Left lung (tissue), 14 donors: ENCODE measurements at places on chromosomes 4 and X. TPM values are rescaled to one million over a fixed set of nuclear protein-coding genes. Genes with fewer than 3 reads are reported as not detected.

GRCh38 chr4:8696369-8697127 is 104.0 kb downstream of the CPZ start:
- no peak overlapping the region for H3K4me3 ChIP-seq
- no peaks in the 10 kb centered on the region for H3K36me3 ChIP-seq
- no peaks in the 10 kb centered on the region for H3K4me1 ChIP-seq
- DNase-seq: no peak

The PDLIM5 gene
- total RNA-seq: 105 TPM

GRCh38 chr4:138311771-138312535 is 69.8 kb upstream of the SLC7A11 start:
- no peaks in the 10 kb centered on the region for H3K36me3 ChIP-seq
- H3K27me3 ChIP-seq: no peaks in the 10 kb centered on the region
- H3K4me1 ChIP-seq: peaks cover 4% of the 10 kb centered on the region
- no peak overlapping the region for H3K27ac ChIP-seq
- DNase-seq: no peak

GRCh38 chr4:186486172-186486571 is 69.2 kb downstream of the MTNR1A start:
- no peaks in the 10 kb centered on the region for H3K27me3 ChIP-seq
- no peak overlapping the region for H3K4me3 ChIP-seq
- no peak for DNase-seq
- H3K36me3 ChIP-seq: no peaks in the 10 kb centered on the region

GRCh38 chr4:18203966-18204365 is 182.4 kb upstream of the LCORL start:
- no peaks in the 10 kb centered on the region for H3K27me3 ChIP-seq
- H3K27ac ChIP-seq: no peak overlapping the region
- H3K4me1 ChIP-seq: no peaks in the 10 kb centered on the region
- H3K4me3 ChIP-seq: no peak overlapping the region

DNA sequence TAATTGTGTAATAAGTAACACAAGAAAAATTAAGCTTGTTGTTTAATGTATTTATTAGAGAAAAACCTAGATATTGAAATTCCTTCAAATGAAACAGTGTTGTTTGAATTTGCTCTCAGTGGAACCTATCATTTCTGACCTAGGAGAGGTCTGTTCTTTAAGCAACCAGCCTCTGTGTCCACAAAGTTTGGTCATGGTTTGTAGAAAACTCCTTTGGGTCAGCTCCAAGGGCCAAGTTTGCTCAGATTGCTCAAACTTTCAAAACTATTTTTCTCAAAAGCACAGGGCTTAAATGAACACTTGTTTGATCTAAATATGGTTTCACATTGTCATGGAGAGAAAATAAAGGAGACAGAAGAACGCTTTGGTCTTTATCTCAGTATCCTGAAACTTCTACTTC is 29.6 kb upstream of the RPL34 start:
- DNase-seq: no peak
- H3K4me1 ChIP-seq: no peaks in the 10 kb centered on the region
- H3K27ac ChIP-seq: no peak overlapping the region
- H3K27me3 ChIP-seq: no peaks in the 10 kb centered on the region
